ENCODE measurements at places on chromosomes 2 and 18. TPM values are rescaled to one million over a fixed set of nuclear protein-coding genes. Genes with fewer than 3 reads are reported as not detected.

Gene REG1B
- not detected for total RNA-seq

Gene SERPINB2
- 6.5 TPM for total RNA-seq

Gene AQP12A
- not detected for total RNA-seq

Gene CXCR4
- 1.0 TPM for total RNA-seq

Gene OXER1
- total RNA-seq = not detected

Measured in smooth muscle cell of trachea (primary cell).